ENCODE measurements at places on chromosomes 3 and 15.

DNA sequence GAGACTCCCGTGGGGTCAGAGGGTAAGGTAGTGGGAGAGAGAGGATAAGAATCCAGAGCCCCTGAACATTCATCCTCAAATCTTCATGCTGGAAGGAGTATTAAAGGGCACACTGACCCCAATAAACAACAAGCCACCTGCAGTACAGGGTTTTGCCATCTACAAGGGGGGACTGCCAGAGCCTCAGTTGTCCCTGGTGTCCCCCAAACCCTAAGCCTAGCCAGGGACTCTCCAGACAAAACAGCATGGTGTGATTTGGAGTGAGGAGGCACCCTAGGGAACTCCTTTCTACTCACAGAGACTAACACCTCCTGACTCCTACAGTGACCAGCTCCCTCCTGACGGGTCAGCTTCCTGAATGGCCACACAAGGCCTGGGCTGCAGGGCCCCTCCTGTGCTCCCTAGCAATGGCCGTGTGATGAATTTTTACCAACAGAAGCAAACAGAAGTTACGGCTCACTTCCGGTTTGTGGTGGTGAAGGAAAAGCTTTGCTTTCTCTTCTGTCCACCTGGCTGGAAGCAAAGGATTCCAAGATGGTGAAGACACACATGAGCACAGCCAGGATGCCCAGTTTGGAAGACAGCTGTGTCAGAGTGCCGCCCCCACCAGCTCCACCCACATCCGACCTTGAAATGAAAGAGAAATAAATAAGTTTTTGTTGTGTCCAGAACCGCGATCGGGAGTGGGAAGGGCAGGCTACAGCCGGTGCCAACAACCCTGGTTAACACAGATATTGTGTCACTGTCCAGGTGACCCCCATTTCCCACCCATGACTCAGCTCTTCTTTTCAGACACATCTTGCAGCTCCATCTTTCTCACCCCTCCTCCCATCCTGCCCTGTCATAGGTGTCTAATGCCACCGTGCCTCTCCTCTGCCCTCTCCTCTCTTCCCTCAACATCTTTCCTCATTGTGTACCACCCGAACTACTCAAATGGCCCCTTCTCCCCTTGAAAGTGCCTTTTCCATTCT lies 69.6 kb upstream of the ATP13A3 start:
- no peak for DNase-seq

GRCh38 chr3:32553459-32553858 lies 17.2 kb downstream of the DYNC1LI1 start:
- no peak for DNase-seq

- no peak for DNase-seq
Measured at GRCh38 chr3:49387721-49388120, 24.1 kb downstream of the RHOA start.

GRCh38 chr3:25281041-25281731 lies 146.9 kb upstream of the RARB start:
- peak; percentile 67 for DNase-seq

GRCh38 chr15:36875740-36876334 lies 224.5 kb downstream of the MEIS2 start:
- no peak for DNase-seq

DNA sequence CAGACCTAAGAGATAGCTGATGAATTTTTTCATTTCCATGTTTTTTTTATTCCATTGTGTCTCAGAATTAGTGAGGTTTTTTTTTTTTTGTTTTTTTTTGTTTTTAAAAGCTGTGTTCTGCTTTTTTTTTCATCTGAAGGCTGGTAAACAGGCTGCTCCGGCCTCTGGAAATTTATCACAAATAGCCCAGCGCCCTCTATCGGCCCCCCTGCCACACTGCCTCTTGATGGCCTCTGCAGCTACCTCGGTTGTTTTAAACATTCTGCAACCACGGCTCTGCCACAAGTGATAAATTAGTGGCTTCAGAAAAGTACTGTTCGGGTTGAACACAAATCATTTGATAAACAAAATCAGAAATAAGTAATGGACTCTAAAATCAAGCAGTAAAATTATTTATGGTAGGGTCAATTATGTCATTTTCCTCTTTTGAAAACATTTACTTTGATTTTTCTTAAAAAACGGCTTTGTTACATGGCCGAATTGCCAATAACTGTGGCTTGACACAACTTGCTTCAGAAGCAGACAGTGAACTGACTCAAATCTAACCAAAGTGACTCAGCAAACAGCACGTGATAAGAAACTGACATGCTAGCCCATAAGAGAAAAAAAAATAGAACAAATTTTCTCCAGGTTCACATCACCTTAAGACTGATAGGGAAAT lies 87.8 kb downstream of the RSL24D1 start:
- DNase-seq = peak; percentile 34

- no peak for DNase-seq
Measured at GRCh38 chr15:91950054-91950453, 96.5 kb downstream of the SLCO3A1 start.

DNA sequence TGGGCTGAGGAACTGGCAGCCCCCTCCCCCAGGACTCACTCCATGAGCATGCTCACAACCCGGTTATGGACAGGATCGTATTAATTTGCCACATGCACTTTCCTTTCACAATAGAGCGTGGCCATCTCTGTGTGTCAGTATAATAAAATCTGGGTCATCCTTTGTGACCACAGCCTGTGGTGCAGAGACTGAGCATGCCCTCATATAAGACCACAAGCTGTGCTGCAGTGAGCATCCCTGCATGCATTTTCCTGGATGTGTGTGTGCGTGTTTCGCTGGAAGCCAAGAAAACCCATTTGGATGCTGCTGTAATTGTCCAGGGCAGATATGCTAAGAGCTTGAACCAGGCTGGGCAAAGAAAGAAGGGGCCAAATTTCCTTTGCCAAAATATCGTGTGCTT lies 39.7 kb downstream of the CYP11A1 start:
- DNase-seq = no peak

- DNase-seq = no peak
Measured at GRCh38 chr3:109089265-109089664, 28.7 kb downstream of the MORC1 start.

GRCh38 chr15:101180620-101181307 lies 71.1 kb downstream of the CHSY1 start:
- DNase-seq = no peak

- no peak for DNase-seq
Measured at GRCh38 chr3:174097686-174098085, 700.1 kb downstream of the NLGN1 start.

- DNase-seq = no peak
Measured at GRCh38 chr3:45544024-45544716, 50.4 kb upstream of the LIMD1 start.

GRCh38 chr3:134232951-134233350 lies 17.7 kb downstream of the RYK start:
- no peak for DNase-seq

GRCh38 chr15:23013681-23014080 lies 25.7 kb downstream of the TUBGCP5 start:
- DNase-seq = no peak

DNA sequence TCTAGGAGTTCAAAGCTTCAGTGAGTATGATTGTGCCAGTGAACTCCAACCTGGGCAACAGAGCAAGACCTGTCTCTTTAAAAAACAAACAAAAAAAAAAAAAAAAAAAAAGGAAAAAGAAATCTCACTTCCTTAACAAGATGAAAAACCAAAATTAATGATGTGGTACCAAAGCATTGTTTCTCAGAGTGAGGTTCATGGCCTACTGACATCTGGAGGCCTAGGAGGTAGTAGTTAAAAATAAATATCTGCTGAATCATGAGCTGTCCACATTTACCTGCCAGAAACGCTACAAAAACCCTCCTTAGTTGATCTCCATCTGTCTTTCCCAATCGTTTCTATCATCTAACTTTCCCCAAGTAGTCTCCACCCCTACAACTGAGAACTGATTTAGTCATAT lies 51.2 kb downstream of the EPHA6 start:
- DNase-seq = no peak

- DNase-seq = no peak
Measured at GRCh38 chr3:49121132-49121736, 611 bp upstream of the USP19 start.

- no peak for DNase-seq
Measured at GRCh38 chr3:86578071-86578470, 412.9 kb downstream of the VGLL3 start.

GRCh38 chr3:177475356-177475665 lies 278.0 kb upstream of the TBL1XR1 start:
- no peak for DNase-seq

DNA sequence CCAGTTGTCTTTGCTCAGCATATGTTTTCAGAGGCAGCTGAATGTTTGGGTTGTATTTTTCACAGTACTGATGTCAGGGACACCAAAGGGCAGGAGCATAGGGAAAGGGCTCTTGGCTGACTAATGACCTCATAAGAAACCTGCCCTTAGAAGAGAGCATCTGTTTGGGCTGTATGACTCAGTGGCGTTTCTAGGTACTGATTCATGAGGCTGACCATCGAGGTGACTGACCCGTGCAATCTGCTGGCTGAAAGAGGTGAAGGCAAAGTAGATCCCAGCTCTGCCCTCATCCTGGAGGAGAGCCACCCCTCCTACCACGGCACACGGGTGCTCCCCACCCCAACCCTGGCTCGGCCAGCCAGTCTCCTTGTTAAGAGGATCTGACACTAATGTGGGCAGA lies 8.3 kb downstream of the LMCD1 start:
- DNase-seq = no peak

DNA sequence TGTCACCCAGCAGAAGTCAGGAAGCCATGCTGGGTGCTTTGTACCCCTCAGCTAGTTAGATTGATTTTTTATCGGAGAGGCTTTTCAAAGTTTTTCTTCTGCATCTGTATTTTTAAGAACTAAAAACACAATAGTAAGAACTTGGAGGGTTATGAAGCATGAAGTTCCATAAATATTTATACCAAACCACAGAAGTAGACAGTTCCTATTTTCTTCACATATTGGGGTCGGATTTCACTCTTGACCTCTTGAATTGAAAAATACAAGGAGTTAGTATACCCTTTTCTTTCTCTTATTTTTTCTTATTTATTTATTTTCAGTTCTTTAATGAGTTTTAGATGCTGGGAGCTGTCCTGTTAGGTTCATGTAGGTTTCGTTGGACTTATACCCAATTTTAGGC lies 35.1 kb downstream of the SLC25A26 start:
- DNase-seq = no peak

DNA sequence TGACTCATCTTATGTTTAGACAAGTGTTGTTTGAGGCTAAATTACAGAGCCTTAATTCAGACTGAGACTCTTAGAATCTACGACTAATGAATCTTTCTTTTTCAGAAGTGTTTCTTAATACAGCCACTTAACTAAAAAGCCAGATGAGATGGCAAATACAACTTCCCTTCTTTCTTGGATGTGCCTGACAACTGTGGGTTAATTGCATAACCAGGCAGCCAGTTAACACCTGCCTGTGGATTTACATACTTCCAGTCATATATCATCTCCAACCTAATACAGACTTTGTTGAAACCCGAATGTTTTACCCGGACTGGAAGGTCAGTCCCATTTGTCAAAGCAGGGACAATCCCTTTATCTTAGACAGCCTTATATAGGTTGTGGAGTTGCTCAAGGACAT lies 297.6 kb downstream of the VPS13C start:
- DNase-seq = no peak

- DNase-seq = no peak
Measured at GRCh38 chr15:40323953-40324937, 753 bp downstream of the INAFM2 start.

DNA sequence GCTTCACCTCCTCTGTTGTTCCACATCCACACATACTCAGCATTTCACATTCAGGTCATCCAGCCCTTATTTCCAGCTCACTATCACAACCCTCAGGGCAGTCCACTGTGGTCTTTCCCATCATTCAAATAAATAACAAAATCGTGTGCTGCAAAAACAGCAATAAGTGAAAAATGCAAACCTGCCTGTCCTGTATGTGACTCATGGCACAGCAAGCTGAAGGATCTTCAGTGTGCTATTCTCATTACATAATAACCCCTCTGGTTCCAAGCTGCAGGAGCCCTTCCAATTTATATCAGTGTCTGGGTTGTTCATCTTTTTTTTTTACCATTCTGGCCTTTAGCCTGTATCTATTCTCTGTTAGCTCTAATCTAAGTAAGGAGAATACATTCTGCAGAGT lies 185.3 kb upstream of the UBE2E2 start:
- DNase-seq = no peak

- no peak for DNase-seq
Measured at GRCh38 chr3:187210545-187211327, 13.4 kb downstream of the RTP1 start.

- peak; percentile 83 for DNase-seq
Measured at GRCh38 chr3:46416125-46416810, 9.2 kb downstream of the CCRL2 start.

GRCh38 chr15:79401301-79401700 lies 30.8 kb upstream of the MINAR1 start:
- no peak for DNase-seq

DNA sequence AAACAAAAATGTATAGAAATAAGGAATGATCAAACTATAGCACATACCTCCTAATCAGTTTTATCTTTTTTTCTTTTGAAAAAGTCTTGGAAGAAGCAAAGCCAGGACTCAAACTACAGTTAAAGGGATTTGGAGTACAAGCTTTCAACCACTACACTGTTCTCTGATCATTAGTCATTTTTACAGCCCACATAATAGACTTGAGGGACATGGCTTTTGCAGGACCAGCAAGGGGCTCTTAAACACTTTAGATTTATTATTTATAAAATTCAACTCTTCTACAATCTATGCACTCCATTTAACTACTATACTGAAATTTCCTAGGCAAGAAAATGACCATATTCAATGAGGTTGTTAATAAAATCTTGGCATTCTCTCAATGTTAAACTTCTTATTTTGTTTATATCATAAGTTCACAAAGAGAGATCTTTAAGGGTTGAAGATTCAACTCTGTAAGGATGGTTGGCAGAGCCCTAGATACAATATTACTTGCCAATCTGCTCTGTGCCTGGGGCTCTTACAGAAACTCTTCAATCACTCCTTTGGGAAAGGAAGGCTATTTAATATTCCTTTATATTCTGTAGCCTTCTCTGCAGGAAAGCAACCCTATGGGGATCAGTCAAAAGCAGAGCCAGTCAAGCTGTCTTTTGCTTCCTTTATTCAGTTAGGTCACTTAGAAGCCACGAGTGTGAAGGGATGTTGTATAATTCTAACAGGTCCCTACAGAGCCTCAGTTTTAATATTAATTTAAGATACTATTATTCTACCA lies 557.7 kb upstream of the SGO1 start:
- DNase-seq = no peak

DNA sequence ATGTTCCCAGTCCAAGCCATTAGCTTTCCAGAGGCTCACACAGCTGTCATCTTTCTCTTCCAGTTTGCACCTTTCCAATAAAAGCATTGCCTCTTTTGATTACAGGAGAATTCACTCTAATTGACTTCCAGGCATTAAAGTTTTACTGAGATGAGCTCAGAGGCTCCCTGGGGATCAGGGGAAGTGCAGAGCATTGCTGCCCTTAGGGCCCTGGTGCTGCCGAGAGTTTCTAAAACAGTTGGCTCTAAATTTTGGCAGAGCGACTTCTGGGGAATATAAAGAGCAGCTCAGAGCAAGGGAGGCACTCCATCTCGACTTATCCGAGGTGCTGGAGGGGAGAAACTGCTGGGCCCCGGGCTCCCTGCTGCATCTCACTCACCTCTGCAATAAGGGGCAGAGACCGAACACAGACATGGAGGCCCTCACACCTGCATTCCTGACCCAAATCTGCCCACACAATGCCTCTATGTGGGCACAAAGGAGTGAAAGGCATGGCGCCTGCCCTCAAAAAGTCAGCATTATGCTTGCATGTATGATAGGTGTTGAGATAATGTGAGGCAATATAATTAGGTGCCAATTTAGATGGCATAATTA lies 61.7 kb downstream of the SCN11A start:
- DNase-seq = no peak

GRCh38 chr3:172201136-172201869 lies 161.9 kb downstream of the FNDC3B start:
- peak; percentile 54 for DNase-seq

GRCh38 chr3:71127844-71128243 lies 455.7 kb downstream of the FOXP1 start:
- DNase-seq = no peak

All from NCI-H748 treated with DMSO at 0.1 percent for 48 hours (cell line).